ENCODE measurements at places on chromosomes 7 and 10.

- DNase-seq: peak; percentile 20
Measured at GRCh38 chr10:29689001-29689400, 54.2 kb upstream of the SVIL start.

DNA sequence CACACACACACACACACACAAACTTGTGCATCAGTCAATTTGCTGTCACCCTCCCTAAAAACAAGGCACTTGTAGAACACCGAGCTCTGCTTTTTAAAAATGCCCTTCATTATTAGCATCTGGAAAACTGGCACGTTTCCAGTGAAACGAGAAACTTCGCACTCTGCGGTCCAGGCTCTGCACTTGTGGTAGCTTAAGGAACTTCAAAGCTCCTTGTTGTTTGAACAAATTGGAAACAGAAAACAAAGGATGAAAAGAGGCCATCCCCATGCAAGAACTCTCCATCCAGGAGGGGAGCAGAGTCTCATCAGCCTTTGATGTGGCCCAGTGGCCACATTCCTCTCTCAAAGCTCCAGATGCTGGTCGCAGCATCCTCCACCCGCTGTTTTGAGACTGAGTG is 105.1 kb downstream of the C10orf90 start:
- DNase-seq: peak; percentile 29

GRCh38 chr7:84231157-84231556 is 36.6 kb upstream of the SEMA3A start:
- DNase-seq: no peak

DNA sequence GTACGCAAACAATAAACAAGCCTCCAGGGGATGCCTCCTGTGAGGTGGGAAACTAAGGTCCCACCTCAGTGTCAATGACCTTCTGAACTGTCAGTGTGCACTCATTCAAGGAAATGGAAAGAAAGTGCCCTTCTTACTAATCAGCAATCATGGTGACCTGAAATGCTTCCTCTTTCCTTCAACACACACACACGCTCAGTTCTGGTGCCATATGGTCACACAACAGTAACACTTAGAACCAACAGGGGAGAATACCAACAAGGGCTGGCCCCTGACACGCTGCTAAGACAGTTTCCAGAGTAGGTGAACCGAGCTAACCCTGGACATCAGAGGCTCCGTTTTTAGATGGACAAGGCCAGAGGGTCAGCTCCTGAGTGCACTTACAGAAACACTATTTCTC is 42.1 kb upstream of the EFCAB10 start:
- DNase-seq: no peak

GRCh38 chr10:60661637-60662036 is 116.6 kb upstream of the CDK1 start:
- DNase-seq: no peak

DNA sequence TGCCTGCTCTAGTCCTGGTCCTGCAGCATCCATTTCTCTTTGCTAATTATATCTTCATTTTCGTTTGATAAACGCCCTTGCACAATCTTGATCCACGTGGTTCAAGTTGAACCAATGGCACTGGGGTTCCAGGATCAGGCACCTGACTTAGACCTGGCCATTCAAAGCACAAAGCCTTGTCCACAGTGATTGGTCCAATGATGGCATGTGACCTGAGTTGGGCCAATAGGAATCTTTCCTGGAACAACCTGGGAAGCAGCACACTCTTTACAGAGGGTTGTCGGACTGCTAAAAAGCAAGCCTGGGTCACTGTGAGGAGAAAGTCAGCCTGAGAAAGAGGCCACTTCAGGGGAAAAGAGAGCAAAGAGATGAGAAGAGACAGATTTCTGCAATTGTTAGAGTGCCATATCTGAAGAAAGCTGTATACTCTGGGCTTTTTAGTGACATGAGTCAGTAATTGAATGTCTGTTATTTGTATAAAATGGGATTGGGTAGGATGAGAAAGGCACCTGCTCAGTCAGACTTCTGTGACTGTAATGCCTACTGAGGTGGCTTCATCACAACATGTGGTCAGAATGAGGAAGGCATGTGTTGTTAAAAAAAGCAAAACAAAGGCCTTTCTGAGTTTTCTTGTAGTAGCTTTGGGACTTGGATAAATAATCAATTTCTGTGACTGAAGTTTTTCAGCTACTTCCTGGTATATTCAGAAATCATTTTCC is 4.4 kb upstream of the STEAP4 start:
- no peak for DNase-seq

DNA sequence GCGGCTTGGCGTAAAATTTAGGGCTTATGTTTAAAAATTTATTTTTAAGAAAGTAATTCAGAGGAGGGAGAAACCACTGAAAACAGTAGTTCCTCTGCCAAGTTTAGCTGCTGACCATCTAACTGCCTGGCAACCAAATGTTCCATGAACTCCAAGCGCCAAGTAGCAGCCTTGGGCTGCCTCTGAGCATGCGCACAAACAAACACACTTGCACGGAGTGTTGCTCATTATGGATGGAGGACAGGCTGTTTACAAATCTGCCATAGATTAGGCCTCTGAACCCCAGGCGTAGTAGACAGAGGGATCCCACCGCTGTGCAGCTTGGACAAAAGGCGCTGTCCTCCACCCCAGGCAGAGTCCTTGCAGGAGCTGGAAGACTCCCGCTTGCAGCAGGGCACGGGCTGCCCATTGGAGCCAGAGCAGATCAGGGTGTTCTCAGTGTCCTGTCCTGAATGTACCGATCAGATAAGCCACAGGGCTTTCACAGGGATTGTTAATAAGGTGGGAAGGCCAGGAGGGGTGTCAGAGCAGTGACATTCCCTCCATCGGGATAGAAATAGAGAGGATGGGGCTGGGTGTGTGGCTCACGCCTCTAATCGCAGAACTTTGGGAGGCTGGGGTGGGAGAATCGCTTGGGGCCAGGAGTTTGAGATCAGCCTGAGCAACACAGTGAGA is 47.7 kb upstream of the LYZL1 start:
- no peak for DNase-seq

- DNase-seq: no peak
Measured at GRCh38 chr10:100119726-100120125, 38.1 kb upstream of the CPN1 start.

- DNase-seq: peak; percentile 36
Measured at GRCh38 chr7:155807065-155807671, 5.1 kb downstream of the SHH start.

DNA sequence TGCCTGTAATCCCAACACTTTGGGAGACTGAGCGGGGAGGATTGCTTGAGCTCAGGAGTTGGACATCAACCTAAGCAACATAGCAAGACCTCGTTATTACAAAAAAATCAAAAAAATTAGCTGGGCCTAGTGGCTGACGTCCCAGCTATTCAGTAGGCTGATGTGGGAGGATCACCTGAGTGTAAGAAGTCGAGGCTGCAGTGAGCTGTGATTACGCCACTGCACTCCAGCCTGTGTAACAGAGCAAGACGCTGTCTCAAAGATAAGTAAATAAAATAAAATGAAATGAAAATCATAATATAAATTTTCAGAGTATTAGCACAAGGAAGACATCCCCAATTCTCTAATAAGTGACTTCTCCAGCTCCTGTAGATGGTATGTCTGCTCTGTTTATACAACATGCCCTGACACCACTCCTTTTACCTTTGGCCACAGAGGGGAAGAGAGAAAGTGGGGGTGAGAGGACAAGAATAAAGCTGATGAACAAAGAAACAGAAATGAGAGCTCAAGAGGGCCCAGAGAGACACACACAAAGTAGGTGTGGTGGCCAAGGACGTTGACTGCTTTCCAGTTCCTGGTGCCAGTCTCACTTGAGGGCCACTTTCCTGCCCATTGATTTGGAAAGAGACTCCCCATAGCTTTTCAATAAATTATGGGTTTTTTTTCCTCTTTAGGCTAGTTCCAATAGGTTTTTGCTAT is 62.9 kb downstream of the PTTG1IP2 start:
- no peak for DNase-seq

- DNase-seq: no peak
Measured at GRCh38 chr10:42149722-42150427, 488.5 kb downstream of the ZNF33B start.

DNA sequence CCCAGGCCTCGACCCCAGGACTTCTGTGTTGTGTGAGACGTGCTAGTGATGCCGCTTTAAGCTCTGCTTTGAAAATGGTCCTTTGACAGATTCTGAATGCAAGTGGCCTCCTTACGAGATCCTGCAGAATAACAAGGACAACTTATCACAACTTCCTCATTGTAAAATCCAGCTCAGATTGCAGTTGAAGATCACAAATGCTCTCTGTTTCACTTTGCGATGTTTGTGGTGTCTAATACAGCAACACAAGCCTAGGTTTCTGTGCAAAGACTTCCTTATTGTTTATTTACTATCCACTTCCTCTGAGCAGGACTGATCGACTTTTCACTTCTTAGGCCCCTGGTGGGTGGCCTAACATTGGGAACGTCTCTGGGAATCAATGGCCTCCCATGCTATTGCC is 31.7 kb upstream of the INSIG1 start:
- DNase-seq: no peak

GRCh38 chr10:49627644-49628247 is 13.9 kb downstream of the CHAT start:
- no peak for DNase-seq

GRCh38 chr7:22296916-22297315 is 60.0 kb downstream of the RAPGEF5 start:
- DNase-seq: no peak

GRCh38 chr10:119243488-119243887 is 36.1 kb downstream of the GRK5 start:
- DNase-seq: no peak

DNA sequence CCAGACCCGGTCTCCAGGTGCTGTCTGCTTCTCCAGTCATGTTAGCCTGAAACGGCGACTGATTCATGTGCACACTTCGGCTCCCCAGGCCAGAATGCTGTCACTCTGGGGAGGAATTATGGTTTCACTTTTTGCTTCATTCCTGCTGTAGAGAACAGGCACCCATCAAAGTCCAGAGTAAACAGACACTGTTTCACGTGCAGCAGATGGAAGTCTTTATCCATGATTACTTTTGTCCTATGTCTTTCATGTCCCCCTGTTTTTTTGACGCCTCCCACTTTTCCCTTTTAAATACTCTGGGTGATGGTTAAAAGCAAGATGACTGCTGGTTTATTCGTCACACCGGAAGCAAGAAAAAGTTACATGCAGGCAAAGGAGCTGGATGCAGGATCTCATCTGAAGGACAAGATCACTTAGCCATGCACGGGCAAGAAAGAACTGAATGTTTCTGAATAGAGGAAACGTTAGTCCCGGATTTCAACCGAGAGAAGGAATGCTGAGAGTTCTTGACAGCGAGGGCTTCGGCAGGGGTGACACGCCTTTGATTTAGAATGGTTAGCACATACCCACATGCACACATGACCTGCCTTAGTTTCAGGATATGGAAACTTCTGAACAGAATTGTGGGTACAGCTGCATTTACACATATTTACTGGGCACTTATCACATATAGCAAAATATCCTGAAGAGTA is 250.0 kb upstream of the KLF6 start:
- no peak for DNase-seq

DNA sequence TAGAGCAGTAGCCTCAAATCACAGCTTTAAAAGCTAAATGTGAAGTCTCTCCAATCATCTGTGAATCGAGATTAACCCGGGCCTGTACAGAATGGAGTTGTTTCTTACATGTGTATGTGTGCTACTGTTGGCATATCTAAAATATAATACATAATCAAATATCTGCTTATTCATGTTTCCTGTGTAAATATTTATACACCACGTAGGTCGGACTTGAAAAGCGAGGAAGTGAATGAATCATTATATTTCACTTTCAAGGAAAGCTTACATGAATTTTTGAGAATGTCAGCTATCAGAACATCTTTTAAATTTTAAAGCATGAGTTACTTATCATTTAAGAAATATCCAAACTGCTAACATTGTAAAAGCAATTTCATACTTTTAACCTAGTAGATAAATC is 233.3 kb downstream of the SLC25A13 start:
- no peak for DNase-seq

GRCh38 chr10:49558190-49558589 is 19.3 kb upstream of the ERCC6 start:
- no peak for DNase-seq

DNA sequence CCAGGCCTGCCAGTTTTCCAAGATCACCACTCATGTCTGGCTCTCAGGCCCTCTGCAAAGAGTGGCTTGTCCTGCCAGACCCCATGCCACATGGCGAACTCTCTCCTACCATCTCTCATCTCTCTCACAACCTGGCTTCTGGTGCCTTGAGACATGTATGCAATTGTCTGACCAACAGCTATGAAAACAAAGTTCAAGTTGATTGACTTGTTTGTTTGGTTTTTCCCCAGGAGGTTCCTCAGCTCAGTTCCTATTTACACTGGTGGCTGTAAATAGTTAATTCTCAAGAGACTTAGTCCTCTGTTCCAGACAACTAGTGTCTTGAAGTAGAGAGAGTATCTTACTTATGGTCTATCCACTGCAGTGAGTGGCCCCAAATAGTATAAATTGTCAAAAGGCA is 131.8 kb downstream of the SNX10 start:
- no peak for DNase-seq

GRCh38 chr7:27663989-27664331 is 1.3 kb upstream of the HIBADH start:
- DNase-seq: peak; percentile 29

- DNase-seq: no peak
Measured at GRCh38 chr7:7510794-7511193, 24.9 kb downstream of the COL28A1 start.

GRCh38 chr7:55515569-55516279 is 56.6 kb downstream of the VOPP1 start:
- no peak for DNase-seq

DNA sequence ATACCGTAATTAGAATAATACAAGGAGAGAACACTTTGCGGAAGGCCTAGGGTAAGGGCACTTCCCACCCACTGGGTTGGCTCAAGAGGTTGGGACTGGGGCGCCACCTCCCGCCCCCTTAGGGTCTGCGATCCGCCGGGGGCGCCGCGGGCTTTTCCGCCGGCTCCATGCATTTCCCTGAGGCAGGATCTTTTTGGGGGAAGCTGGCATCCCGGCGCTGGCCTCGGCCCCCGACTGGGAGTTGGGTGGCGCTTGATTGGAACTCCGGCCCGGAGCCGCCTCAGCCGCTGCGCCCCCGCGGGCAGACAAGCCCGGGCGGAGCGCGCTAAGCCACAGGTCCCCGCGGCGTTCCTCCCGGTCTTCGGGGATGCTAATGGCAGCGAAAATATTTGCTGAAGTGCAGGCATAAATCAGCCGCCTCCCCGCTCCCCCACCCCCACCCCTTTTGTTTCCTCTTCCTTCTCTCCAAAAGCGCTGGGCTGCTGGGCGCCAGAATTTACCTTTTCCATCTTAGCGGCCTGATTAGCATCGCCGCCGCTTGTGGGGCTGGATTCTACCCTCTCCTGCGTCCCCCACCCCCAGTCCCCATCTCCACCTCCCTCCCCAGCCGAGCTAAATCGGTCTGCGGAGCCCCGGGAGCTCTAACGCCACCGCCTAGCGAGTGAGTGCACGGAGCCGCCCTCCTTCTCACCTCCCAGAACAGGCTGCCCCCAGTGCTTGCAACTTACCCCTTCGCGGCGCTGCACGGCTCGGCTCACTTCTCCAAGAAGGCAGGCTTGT is 5.1 kb downstream of the UNC5B start:
- no peak for DNase-seq

- DNase-seq: no peak
Measured at GRCh38 chr10:64093304-64093703, 572.1 kb downstream of the REEP3 start.
